ENCODE measurements at places on chromosomes 4 and X. TPM values are rescaled to one million over a fixed set of nuclear protein-coding genes. Genes with fewer than 3 reads are reported as not detected.
A peak's percentile ranks its signal among the peaks of the same experiment; 100 is the strongest.

GRCh38 chrX:17655211-17656034 lies 81.9 kb upstream of the SCML1 start:
- DNase-seq, result peak; percentile 40
- H3K36me3 ChIP-seq, result no peaks in the 10 kb centered on the region
- H3K27ac ChIP-seq, result no peak overlapping the region
- H3K4me3 ChIP-seq, result peak overlapping the region; percentile 20

GRCh38 chr4:109410226-109410625 lies 23.4 kb upstream of the SEC24B start:
- H3K36me3 ChIP-seq, result no peaks in the 10 kb centered on the region
- no peaks in the 10 kb centered on the region for H3K27me3 ChIP-seq
- H3K27ac ChIP-seq, result no peak overlapping the region

GRCh38 chr4:48297256-48297846 lies 27.7 kb upstream of the TEC start:
- H3K27ac ChIP-seq, result no peak overlapping the region
- H3K4me1 ChIP-seq, result no peaks in the 10 kb centered on the region
- no peak overlapping the region for H3K4me3 ChIP-seq
- no peak for DNase-seq
- no peaks in the 10 kb centered on the region for H3K36me3 ChIP-seq
- H3K27me3 ChIP-seq, result no peaks in the 10 kb centered on the region

DNA sequence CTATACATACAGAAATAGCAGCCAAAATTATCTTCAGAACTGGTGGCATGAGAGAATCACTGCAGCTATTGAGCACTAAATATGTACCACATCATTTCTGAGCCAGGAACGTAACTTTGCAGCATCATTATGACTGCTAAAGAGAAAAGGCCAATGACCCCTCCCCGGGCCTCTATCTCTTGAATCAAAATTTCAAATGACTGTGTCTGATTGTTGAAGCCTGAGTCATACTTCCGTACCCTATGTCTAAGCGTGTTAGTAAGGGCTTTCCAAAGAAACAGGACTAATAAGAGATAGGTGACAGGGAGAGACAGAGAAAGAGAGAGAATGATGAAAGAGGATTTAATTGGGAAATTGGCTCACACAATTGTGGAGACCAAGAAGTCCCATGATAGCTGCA lies 445.5 kb upstream of the SPANXN1 start:
- no peaks in the 10 kb centered on the region for H3K27me3 ChIP-seq
- H3K27ac ChIP-seq, result no peak overlapping the region
- no peak for DNase-seq
- no peak overlapping the region for H3K4me3 ChIP-seq
- no peaks in the 10 kb centered on the region for H3K4me1 ChIP-seq

DNA sequence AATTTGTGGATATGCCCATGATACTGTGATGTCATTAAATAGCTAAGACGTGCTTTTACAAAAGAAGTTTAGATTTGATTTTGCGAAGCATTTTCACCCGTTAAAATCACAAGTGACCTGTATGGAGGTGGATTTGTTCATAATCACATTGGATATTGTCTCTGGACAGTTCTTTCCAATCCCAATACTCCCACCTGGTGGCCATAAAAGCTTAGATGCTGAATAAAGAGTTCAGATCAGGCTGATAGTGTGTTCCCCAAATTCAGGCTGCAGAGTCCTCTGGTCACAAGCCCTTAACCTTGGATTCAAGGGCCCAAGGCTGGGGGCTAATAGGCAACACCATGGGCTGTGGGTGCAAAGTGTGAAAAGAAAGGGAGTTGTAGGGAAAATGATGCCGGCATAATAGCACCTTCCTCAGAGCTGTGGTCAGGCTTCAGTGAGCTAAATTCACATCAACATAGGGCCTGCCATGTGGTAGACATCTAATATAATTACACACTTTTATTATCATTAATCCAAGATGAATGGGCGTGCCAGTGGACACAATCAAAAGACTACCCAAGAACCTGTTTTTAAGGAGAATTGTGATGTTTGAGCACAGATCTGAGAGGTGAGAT lies 28.1 kb downstream of the SMIM43 start:
- H3K36me3 ChIP-seq, result no peaks in the 10 kb centered on the region
- no peaks in the 10 kb centered on the region for H3K4me1 ChIP-seq
- no peak overlapping the region for H3K4me3 ChIP-seq
- no peak overlapping the region for H3K27ac ChIP-seq
- H3K27me3 ChIP-seq, result no peaks in the 10 kb centered on the region

GRCh38 chr4:168765726-168766125 lies 244.3 kb downstream of the CBR4 start:
- H3K27me3 ChIP-seq, result no peaks in the 10 kb centered on the region
- H3K27ac ChIP-seq, result peak overlapping the region; percentile 53
- no peak for DNase-seq
- H3K4me1 ChIP-seq, result no peaks in the 10 kb centered on the region

DNA sequence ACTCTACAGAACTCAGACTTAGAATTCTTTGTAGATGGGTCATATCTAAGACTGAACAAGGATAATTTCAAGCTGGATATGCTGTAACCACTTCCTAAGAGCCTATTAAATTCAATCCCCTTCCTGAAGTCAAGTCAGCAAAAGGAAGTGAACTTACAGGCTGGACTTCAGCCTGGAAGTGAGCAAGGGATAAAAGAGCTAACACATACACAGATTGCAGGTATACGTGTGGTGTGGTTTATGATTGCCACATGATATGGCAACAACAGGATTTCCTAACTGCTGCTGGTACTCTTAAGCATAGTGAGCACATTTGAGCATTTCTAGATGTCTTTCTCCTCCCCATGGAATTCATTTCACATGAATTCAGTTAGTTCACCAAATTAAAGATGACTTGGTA lies 38.2 kb upstream of the UXT start:
- no peak overlapping the region for H3K4me3 ChIP-seq
- DNase-seq, result no peak
- no peaks in the 10 kb centered on the region for H3K27me3 ChIP-seq

The UNC5C gene
- total RNA-seq, result 3.9 TPM

GRCh38 chrX:151177141-151178027 lies 1.0 kb downstream of the GPR50 start:
- H3K27me3 ChIP-seq, result no peaks in the 10 kb centered on the region
- H3K27ac ChIP-seq, result no peak overlapping the region
- no peak overlapping the region for H3K4me3 ChIP-seq
- peaks cover 7% of the 10 kb centered on the region for H3K4me1 ChIP-seq
- peak; percentile 75 for DNase-seq

GRCh38 chrX:67604979-67605703 lies 61.3 kb downstream of the AR start:
- H3K36me3 ChIP-seq, result no peaks in the 10 kb centered on the region
- no peaks in the 10 kb centered on the region for H3K27me3 ChIP-seq
- no peak overlapping the region for H3K4me3 ChIP-seq
- DNase-seq, result no peak
- no peak overlapping the region for H3K27ac ChIP-seq

- H3K4me3 ChIP-seq, result no peak overlapping the region
- no peaks in the 10 kb centered on the region for H3K36me3 ChIP-seq
- no peaks in the 10 kb centered on the region for H3K27me3 ChIP-seq
Observed at GRCh38 chr4:79413886-79414285, 5.9 kb upstream of the GK2 start.

The INPP4B gene
- total RNA-seq, result 23.0 TPM

The GAGE12F gene
- not detected for total RNA-seq

The PF4V1 gene
- total RNA-seq, result not detected

The SRPX gene
- 32.9 TPM for total RNA-seq

The SSX1 gene
- total RNA-seq, result not detected

- H3K4me1 ChIP-seq, result no peaks in the 10 kb centered on the region
- no peak for DNase-seq
- no peaks in the 10 kb centered on the region for H3K27me3 ChIP-seq
- no peak overlapping the region for H3K4me3 ChIP-seq
- H3K36me3 ChIP-seq, result no peaks in the 10 kb centered on the region
Observed at GRCh38 chr4:174201871-174202270, 81.6 kb downstream of the FBXO8 start.

DNA sequence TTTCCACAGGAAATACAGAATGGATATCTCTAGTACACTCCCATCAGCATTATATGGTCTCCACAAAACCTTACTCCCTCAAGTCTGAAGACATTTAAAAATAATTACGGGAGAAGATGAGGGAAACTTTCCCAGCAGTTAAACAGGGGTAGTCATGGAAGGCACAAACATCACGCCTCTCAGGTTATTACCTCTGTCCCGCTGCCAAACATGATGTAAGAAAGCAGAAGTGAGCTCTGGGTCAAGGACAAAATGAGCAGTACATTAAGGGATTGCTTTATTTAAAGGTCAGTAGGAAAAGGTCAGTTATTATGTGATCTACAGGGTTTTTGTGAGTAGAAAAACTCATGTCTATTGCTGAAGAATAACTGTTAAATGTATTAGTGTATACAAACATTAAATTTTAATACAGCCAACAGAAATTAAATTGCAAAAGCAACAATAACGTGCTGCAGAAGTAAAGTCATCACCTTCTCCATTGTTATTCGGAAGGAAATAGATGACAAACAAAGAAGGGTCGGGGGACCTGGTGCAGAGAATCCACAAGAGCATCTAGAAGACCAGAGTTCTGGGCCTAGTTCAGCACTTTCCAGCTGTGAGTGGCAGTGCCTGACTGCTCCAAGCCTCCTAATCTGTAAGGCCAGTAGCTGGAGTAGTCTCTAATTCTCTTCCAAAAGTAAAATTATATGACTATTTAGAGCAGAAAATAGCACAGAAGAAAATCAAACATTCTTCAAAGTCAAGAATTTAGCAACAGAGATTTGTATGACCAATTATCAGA lies 171.2 kb downstream of the PPP3CA start:
- peaks cover 4% of the 10 kb centered on the region for H3K4me1 ChIP-seq
- no peaks in the 10 kb centered on the region for H3K27me3 ChIP-seq
- H3K27ac ChIP-seq, result no peak overlapping the region
- no peaks in the 10 kb centered on the region for H3K36me3 ChIP-seq

GRCh38 chr4:102592256-102592655 lies 91.1 kb downstream of the NFKB1 start:
- no peaks in the 10 kb centered on the region for H3K4me1 ChIP-seq
- no peaks in the 10 kb centered on the region for H3K27me3 ChIP-seq
- H3K36me3 ChIP-seq, result peaks cover 54% of the 10 kb centered on the region
- no peak overlapping the region for H3K27ac ChIP-seq
- no peak overlapping the region for H3K4me3 ChIP-seq

The NLGN3 gene
- total RNA-seq, result 0.33 TPM

DNA sequence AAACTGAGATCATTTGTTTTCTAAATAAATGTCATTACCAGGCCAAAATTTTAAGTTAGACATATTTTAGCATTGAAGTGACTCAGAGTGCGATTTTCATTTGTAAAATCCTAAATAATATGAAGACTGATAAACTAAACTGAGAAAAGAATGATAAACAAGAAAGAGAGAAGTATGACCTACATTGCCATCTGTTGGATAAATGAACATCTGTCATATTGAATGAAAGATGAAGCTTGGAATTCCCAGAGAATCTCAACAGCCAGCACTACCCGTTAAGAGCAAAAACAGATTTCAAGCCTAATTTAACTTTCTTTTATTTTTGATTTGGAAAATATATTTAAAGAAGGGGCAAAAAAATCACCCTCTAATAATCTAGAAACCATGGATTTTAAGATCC lies 591.0 kb upstream of the ATOH1 start:
- DNase-seq, result no peak
- H3K27me3 ChIP-seq, result no peaks in the 10 kb centered on the region
- H3K4me3 ChIP-seq, result no peak overlapping the region
- no peaks in the 10 kb centered on the region for H3K36me3 ChIP-seq

The VMA21 gene
- 25.5 TPM for total RNA-seq

- H3K4me1 ChIP-seq, result no peaks in the 10 kb centered on the region
- H3K27ac ChIP-seq, result no peak overlapping the region
- no peaks in the 10 kb centered on the region for H3K36me3 ChIP-seq
Observed at GRCh38 chr4:52684896-52685295, 25.8 kb upstream of the USP46 start.

Data from upper lobe of left lung (tissue), 6 donors.